ENCODE measurements at places on chromosomes 5 and 9.

DNA sequence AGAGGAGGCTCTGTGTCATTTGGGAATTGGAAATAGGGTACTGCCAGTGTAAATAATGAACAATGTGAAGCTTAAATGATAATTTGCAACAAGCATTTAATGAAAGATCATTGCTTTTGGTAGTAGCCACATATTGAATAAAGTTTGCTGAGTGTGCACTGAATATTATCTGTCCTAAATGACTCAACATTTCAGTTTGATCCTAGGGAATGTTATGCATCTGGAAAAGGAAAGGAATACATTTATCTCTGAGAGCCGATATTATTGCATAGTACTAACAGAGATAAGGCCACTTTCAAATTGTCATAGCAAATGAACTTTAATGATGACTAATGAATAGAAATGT lies 8.7 kb upstream of the ELL2 start:
- DNase-seq, result no peak

DNA sequence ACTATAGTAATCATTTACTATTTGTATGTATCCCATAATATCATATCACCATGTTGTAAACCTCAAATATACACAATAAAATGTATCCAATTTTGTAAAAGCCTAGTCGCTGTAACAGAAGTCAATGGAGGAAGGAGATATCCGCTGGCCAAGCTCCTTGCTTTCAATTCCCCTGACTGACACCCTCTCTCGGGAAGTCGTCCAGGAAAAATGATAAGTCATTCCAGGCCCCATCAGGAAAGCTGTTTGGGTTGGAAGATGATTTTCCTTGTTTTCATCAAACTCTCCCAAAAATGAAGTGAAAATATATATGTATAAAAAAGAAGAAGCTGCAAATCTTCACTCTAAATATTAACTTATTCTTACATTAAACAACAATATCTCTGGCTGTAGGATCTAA lies 52.2 kb upstream of the GABRB2 start:
- no peak for DNase-seq

DNA sequence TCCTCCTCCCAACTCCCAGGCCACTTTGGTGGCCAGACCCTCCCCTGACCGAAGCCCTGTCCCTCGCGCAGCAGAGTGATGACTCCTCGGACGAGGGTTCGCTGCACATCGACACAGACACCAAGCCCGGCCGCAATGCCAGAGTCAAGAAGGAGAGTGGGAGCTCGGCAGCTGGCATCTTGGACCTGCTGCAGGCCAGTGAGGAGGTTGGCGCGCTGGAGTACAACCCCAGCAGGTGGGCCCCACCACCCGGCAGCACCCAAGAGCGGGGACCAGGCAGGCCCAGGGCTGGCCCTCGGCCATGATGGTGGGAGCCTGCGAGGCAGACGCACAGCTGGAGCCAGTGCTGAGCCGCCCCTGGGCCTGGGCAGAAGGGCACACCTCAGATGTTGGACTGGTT lies 90.6 kb downstream of the PHF2 start:
- DNase-seq, result no peak

DNA sequence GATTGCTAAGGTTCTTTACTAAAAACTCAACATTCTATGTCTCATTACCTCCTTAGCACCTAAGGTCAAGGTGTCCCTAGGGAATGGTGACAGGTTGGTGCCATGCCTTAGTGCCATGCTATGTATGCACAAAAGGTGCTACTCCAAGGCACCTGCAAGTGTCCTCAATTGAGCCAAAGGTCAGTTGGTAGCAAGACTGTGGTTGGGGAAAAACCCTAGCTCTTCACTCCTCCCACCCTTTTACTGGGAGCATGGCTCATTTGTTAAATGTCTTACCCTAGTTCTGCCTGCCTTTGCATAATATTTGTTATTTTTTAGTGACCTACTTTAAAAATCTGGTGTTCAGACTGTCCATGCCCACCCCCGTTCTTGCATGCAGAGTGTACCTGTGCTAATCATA lies 17.0 kb downstream of the ACO1 start:
- no peak for DNase-seq

DNA sequence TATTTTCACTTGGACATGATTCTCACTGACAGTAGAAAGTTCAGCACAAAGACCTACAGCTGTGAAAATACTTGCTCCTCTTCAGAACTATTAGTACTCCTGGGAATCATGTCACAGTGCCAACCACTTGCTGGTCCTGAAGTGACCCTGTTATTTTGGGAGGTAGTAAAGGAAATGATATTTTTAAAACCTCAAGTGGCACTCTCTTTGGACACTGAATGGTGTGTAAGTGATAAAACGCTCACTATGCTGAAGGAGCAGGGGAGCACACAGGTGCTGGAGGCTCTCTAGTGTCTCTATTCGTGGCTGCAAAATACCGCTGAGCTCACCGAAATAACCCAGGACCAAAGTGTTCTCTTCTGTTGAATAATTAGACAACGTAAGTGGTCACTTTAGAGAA lies 76.9 kb upstream of the SPATA31D4 start:
- peak; percentile 71 for DNase-seq

DNA sequence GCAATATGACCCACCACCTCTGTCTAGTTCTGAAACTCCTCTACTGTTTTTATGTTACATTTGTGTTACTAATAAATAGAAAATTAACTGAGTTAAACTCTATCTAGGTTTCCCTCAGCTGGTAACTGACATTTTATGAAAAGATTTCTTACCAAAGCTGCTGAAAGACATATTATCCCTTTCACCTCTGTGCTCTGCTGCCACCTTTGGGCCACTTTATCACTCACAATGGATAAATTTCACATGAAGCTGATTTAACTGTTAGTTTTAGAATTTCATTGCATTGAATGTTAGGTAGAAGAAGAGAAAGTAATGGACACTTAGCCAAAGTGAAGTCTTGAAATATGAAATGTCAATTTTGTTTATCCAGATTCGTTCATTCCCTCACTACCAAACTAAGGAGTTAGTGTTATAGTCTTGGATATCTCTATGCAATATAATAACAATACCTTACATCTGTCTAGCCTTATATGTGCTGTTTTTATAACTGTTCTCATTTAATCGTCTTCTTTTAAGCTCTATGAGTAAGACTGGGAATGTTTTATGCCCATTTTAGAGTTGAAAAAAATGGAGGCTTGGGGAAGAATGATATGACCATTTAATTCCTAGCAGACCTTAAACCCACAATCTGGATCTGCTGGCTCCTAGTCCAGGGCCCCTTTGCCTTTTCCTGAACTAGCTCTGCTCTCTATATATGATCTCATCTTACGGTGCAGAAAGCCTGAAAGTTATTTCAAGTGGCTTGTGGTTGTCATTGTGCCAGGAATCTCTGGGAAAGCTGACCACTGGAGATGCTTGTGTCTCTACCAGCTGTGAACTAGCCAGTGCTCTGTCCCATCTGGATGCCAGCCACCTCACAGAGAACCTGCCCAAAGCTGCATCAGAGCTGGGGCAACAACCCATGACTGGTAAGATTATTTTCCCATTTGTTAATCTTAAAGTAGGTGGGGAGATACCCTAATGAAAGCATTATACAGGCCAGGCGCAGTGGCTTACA lies 97.1 kb downstream of the GOLPH3 start:
- DNase-seq, result no peak

GRCh38 chr9:101229606-101230005 lies 155.2 kb downstream of the BAAT start:
- DNase-seq, result no peak

- DNase-seq, result no peak
Observed at GRCh38 chr5:124480022-124480421, 266.4 kb downstream of the ZNF608 start.

- DNase-seq, result no peak
Observed at GRCh38 chr5:127799293-127799905, 96.2 kb downstream of the CCDC192 start.

GRCh38 chr9:121627427-121627826 lies 24.0 kb upstream of the DAB2IP start:
- DNase-seq, result no peak

- no peak for DNase-seq
Observed at GRCh38 chr5:93587597-93588351, 4.8 kb downstream of the NR2F1 start.

- peak; percentile 97 for DNase-seq
Observed at GRCh38 chr9:37963936-37964739, 60.2 kb upstream of the SLC25A51 start.

DNA sequence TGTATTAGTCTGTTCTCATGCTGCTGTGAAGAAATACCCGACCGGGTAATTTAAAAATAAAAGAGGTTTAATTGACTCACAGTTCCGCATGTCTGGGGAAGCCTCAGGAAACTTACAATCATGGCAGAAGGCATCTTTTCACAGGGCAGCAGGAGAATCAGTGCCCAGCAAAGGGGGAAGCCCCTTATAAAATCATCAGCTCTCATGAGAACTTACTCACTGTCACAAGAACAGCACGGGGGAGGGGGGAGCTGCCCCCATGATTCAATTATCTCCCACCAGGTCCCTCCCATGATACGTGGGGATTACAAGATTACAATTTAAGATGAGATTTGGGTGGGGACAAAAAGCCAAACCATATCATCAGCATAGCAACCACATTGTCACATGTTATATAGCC lies 102.5 kb downstream of the GPBP1 start:
- DNase-seq, result no peak

GRCh38 chr5:10536511-10536910 lies 27.4 kb upstream of the ANKRD33B start:
- DNase-seq, result no peak
